ENCODE measurements at places on chromosomes 2 and 18.

- DNase-seq, result no peak
Observed at GRCh38 chr2:182915369-182916326, 49.2 kb upstream of the FRZB start.

DNA sequence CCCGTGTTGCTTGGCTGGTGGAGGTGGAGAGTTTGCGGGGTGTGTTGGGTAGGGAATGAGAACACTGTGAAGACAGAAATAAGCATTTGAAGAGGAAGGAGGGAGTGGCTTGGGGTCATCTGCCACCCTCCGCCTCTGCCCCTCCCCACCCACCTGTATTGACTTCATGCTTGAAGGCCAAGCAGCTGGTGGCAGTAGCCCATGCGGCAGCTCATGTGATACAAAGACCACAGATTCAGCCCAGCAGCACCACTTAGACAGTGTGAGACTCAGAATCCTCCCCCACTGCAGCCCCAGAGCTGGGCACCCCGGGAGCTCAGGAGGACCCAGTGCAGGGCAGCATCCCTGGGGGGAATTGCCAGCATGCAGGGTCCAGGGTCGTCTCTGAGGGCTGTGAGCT lies 15.4 kb downstream of the NPPC start:
- DNase-seq, result no peak

- no peak for DNase-seq
Observed at GRCh38 chr2:99662761-99663341, 173.0 kb upstream of the REV1 start.

GRCh38 chr2:10348891-10349290 lies 46.2 kb downstream of the HPCAL1 start:
- DNase-seq, result no peak

DNA sequence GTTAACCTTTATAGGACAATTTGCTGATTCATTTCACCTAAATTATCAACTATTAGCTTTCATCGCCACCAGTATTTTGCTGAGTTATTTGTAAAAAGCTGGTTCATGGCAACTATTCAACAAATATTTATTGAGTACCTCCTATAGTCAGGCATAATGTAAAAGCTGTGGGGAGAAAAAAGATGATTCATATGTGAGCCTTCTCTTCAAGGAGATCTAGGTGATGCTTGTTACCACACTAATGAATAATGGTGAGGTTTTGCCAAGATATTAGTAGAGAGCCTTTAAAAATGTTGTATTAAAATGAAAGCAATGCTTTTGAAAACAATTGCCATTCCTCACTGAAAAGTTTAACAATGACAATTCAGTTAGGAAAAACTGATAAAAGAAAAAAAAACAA lies 187.8 kb downstream of the ANKRD44 start:
- DNase-seq, result no peak

DNA sequence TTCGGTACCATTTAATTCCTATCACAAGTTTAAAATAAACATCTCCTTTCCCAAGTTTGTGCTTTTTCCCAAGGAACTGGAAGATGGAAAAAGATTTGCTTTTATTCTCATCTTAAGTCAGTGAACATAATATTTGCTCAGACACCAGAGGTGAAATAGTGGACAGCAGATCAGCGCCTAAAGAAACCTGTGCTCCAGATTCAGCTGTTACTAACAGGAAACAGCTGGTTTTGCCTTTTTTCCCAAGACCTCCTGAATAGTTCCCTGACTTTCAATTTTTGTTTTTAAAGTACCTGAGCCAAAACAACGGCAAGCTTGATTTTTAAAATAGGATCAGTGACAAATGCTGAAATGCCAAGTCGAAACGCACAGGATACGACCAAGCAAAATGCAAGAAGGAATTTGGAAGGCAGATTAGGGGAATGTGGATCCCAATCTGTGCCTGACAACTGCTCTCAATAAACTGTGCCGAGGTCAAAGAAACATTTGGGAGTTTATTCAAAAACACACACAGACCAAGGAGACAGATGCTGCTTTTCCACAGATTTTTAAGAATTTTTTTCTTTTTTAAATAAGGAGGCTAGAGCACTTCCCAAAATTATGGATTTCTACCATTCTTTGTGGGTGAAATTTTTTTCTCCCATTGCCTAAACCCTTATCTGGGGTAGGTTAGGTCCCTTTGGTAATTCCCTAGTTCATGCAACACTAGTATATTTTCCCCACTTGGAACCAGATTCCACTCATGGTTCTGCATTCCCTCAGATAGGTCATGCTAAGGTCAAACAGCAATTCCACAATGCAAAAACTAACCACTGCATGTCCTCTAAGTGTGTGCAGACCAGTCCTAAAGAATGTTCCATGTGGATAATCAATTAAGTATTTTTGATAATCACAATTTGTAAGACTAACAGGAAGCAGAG lies 121.5 kb upstream of the PDE1A start:
- no peak for DNase-seq

GRCh38 chr2:74457549-74458131 lies 598 bp upstream of the WBP1 start:
- DNase-seq, result peak; percentile 79

- DNase-seq, result no peak
Observed at GRCh38 chr2:132909427-132909826, 239.4 kb upstream of the LYPD1 start.

DNA sequence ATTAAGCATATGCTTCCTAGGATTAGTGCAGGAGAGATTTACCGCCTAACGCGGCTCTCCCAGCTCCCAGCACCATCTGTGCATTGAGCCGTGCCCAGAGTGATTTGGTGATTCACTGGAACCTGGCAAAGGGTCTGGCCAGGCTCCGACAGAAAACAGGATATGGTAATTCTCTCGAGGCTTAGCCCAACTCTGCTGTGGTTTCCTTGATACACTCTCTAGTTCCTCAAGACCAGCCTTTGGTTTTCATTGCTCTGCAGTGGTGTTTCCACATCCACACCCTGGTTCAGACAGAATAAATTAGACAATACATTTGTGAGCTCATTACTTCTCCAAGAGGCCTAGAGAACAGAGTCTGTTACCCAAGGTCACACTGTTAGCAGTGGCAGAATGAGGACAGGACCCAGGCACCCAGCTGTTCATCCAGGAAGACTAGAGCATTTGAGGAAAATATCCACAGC lies 23.0 kb upstream of the SMAD2 start:
- no peak for DNase-seq

- DNase-seq, result no peak
Observed at GRCh38 chr2:30666266-30666874, 140.9 kb downstream of the CAPN13 start.

DNA sequence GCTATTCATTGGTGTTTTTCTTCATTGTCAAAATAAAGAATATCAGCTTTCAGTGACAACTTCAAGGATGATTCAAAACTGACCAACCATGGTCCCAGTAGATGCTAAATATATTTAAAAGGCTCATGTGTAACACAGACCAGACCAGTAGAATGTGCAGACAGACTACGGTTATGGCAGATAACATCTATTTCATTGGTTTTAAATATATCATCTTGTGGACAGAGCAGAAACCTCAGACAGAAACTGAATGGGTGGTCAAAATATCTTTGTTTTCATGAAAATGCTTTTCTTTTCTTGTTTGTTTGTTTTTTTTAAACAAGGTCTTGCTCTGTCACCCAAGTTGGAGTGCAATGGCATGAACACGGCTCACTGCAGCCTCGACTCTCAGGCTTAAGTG lies 107.4 kb upstream of the CREB1 start:
- no peak for DNase-seq

GRCh38 chr2:55486426-55486825 lies 33.1 kb upstream of the CFAP36 start:
- no peak for DNase-seq

DNA sequence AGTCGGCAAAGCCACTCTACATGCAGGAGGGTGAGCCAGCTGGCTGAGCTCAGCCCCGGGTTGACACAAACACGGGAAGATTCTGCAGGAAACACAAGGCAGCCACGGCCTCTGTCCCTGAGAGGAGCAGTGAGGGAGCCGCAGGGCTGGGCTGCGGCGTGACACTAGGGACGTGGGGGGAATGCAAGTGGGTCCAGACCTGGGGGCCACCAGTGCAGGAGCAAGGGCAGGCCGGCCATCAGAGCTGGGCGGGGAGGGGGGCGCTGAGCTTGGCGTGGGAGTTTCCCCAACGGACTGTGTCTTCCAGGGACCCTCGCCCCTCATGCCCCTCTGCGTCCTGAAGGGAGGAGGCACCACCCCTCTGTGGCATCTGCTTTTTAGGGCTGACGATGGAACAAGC lies 12.0 kb upstream of the C1QL2 start:
- DNase-seq, result no peak

DNA sequence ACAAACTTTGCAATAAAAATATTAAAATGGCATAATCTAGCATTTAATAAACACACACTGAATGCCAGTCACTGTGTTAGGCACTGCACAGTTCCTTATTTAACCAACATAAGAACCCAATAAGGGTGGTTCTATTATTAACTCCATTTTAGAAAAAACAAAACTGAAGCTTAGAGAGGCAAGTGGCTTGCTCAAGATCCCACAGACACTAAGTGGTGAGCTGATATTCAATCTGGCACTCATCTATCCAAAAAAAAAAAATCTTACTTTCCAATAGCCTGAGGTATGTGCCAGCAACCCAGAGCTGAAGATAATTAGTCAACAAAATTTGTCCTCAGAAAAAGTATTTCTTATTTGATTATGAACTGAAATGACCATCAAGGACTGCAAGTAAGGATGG lies 799 bp downstream of the CYTIP start:
- no peak for DNase-seq

DNA sequence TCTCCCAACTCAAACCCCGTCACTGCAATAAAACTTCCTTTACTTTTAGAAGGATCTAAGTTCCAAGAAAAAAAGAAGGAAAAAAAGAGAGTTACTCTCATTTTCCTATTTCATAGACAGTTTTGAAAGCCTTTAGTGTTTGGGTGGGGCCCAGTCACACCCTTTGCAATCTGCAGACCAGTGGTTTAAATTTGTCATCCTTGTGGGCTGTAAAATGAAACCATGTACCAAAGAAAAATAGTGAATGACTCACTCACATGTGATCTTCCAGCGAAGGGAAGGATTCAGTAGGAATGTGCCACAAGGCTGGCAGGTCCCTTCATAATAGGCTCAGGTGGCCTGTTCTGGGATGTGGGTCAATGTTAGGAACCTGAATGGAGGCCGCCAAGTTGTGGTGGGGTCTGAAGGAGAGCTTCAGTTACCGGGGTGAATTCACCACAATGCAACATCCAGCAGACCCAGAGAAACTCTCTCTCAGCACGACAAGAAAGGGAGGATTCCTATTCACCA lies 28.3 kb downstream of the ANXA4 start:
- no peak for DNase-seq

GRCh38 chr2:205364261-205364660 lies 318.0 kb upstream of the NRP2 start:
- no peak for DNase-seq

DNA sequence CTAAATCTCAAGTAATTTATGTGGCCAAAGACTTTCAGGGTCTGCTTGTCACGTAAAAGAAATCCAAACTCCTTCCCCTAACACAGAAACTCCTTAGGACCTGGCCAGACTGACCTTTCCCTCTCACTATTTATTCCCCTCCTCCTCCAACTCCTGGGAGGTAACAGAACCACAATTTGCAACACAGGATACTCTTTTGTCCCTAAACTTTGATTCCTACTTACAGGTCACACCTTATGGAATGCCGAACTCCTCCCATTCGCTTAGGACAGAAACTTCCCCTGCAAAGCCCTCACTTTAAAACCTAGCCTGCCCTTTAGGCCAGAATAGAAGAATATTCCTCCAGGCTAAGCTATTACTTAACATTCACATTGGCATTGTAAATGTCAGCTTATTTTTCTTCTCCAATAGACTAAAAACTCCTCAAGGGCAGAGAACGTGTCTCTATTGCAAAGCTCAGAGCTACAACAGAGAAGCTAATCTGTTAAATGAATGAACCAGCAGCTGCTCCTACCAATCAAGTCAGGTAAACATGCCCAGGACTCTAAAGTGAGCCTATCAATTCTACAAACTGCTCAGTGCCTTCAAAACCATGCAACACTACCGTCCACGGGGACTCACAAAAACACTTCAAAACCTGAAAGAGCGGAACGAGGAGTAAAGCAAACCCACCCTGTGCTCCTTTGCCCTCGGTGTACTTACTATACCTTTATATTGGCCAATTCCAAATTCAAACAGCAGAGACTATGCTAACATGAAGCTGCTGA lies 6.1 kb downstream of the INO80D start:
- no peak for DNase-seq

DNA sequence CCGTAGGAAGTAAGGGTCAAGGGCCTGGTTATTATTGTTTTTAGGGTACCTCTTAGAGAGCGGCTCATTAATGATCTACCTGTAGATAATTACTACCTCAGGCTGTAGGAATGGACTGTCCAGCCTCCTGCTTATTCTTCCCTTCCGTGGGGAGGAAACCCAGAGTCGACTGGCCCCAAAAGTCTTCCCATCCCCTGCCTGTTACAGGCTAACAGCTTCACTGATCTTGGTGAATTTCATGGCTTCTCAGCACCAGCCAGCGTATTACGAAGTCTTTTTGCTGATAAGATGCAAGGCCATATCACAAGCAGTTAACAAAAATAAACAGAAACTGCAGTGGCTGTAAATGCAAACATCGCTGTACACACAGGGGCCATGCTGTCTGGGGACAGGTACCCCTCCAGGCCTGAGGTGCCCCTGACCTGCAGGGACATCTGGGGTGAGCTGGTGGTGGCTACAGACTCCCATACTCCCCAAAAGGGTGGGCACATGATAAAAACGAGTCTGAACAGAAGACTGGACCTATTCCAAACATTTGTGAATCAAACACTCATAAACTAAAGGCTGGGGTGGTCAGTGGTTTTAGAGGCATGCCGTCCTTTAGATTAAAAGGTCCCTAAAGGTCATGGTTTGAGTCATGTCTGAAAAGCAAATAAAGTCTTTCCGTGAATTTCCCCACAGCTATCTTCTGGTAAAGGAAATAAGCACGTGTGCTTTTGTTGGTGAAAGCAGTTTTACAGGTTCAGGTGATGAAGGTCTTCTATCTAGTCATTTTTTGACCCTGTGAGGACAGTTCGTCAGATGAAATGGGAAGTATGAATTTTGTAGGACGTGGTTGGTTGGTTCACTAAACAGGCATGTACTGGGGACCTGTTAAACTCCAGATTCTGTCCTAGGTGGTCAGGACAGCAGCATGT lies 36.7 kb downstream of the TTC39C start:
- DNase-seq, result no peak

- DNase-seq, result no peak
Observed at GRCh38 chr2:20640411-20641122, 10.3 kb downstream of the HS1BP3 start.

- DNase-seq, result no peak
Observed at GRCh38 chr18:36468161-36468560, 170.6 kb downstream of the FHOD3 start.

DNA sequence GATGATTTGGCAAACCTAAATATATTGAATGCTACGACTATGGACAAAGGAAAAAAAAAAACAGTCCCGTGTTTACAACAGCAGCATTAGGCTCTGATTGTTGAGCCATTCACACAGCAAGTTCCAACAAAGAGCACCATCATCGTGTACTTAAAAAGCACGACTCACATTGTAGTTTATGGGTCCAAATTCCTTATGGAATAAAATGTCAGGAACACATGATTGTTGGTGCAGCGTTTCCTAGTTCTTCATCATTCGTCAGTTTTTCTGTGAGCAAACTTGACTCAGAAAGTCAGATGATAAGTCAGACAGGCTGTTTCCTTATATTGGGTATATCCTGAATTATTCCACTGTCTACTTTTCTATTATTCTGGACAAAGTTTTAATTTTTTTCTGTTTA lies 10.0 kb upstream of the KIDINS220 start:
- no peak for DNase-seq

- DNase-seq, result no peak
Observed at GRCh38 chr18:73101977-73102376, 234.2 kb upstream of the NETO1 start.
